ENCODE measurements at places on chromosomes 2 and 18.

- peak; percentile 48 for ATAC-seq
These were observed 123.5 kb upstream of the ZFP36L2 start for GRCh38 chr2:43349904-43350303.

DNA sequence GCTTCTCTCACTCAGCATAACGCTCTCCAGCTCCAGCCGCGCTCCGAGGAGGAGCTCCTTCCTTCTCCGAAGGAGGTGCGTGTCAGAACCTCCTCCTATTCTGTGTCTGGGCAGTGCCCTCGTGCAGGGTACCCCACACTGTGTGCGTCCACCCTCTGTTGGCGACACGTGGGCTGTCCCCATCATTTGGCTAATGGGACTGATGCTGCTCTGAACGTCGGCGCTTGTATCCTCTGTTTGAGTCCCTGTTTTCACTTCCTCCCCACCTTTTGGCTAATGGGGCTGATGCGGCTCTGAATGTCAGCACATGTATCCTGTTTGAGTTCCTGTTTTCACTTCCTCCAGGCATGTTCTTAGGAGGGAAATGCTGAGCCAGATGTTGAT is 22.2 kb downstream of the KCNG2 start:
- 0 out of 3 replicates have a peak, but pooled peaks have one; percentile 9 for ATAC-seq

DNA sequence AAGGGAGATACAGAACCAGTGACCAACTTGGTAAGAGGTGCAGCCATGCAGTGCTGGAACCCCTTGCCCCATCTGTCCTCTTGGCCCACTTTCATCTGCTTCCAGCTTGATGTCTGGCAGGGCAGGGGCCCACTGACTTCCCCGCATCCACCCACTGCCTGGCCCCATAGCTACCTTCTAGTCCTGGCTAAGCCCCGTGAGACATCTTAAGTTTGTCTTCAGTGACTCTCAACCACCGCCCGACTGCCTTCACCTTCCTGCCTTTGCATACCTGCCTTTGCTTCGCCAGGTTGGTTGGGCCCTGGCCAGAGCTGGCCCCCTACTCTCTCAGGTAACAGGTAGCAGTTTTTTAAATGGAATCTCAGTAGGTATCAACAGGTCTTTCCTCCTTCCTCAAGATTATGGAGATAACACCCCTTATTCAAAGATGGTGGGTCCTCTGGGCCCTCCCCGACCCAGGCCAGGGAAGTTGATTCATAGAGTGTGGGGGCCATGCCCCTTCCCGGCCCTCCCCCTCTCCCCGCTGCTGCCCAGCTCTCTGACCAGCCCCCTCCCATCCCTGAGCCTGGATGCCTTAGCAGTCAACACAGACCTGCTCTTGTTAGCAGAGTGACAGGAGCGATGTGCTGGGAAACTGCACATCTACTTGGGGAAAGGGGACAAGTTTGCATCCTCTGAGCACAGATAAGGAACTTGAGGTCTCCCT is 2.8 kb downstream of the ARID5A start:
- no peak for ATAC-seq

- ATAC-seq: peak; percentile 61
These were observed 188.8 kb downstream of the CTIF start for GRCh38 chr18:48727681-48728080.

GRCh38 chr2:127080938-127081755 is 25.8 kb downstream of the BIN1 start:
- ATAC-seq: no peak

DNA sequence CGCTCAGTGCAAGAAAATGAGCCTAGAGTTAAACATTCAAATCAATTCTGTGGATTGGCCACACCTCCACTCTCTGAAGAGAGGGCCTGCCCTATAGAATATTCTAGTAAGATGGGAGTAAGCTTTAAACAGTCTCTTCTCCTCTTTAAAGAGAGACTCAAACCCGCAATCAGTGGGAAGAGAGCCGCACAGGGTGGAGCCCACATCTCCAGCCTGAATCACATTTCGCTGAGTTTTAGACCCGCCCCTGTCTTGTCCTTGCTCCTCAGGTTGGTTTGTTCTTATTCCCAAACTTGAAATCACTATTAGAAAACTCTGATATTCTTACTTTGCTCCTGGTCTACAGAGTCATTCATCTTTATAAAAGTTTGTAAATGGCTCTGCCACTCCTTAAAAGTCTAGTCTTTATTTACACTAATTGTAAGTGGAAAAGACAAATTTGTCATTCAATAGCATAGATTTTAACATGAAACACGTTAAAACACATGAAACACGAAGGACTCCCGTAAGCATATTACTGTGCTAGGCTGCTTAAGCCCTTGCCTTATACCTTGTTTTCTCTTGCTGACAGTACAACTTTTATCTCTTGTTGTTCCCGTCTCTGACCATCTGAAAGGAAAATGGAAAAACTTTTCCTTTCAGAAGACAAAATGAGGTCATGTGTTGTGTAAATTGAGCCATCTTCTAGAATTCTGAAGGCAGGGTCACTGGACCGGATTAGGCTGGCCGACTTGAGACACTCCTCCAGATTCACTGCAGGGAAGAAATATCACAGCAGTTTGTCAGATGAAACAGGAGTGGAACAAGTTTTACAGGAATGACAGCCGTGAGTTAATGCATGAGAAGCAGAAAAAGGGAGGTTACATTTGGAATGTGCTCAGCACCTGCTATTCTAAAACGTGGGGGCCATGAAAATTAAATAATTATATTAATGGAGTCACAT is 5.6 kb downstream of the DSC1 start:
- no peak for ATAC-seq

- ATAC-seq: no peak
These were observed 104.2 kb downstream of the TGIF1 start for GRCh38 chr18:3554091-3554601.

DNA sequence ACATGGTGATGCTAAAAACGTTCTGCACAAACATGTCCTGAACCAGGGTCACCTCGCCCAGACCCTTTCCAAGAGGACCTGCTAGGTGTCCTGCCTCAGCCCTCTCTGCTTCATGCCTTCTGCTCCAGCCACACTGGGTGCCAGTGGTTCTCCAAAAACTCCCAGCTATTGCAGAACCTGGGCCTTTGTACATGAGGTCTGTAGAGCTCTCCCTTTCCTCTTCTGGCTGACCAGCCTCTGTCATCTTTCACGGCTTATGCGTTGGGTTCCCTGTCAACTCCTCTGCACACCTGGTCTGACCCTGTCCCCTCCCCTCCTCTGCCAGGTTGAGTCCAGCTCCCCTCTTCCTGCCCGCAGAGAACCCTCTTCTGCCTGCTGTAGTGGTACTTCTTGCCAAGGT is 35.5 kb upstream of the IGFBP5 start:
- ATAC-seq: no peak

GRCh38 chr2:1251520-1251919 is 161.7 kb upstream of the TPO start:
- ATAC-seq: no peak

GRCh38 chr2:74843899-74844298 is 10.0 kb downstream of the HK2 start:
- peak; percentile 3 for ATAC-seq

DNA sequence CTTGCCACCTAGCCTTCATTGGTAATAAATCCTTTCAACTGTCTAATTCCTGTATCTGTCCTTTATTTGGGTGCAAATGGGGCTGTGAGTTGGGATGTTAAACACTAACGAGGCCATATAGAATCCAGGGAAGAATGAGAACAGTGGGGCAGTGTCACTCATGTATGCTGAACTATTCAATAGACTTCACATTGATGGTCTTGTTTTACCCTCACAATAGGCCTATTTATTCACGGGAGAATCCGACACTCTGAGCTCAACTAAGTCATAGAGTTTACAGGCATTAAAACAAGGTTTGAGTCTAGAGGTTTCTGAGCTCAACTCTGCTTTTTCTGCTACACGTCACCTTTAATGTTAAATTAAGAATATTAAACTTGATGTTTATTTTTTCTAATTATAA is 421.6 kb downstream of the SOX11 start:
- ATAC-seq: no peak

DNA sequence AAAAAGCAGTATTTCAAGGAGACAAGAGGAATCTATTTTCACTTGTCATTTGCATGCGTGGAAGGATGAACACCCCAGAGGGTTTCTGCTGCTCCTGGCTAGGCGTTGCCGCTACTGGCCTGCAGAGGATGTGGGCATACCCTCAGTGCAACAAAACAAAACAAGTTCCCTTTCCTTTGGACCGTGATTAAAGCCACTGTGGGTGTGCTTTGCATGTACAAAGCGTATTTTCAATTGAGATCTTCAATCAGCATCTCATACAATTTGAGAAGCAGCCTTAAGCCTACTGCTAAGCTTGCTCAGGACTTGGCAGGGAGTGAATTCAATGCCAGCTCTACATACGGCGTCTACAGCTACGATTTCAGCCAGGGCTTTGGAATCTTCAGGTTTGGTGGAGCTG is 298.4 kb downstream of the LPIN1 start:
- ATAC-seq: no peak

DNA sequence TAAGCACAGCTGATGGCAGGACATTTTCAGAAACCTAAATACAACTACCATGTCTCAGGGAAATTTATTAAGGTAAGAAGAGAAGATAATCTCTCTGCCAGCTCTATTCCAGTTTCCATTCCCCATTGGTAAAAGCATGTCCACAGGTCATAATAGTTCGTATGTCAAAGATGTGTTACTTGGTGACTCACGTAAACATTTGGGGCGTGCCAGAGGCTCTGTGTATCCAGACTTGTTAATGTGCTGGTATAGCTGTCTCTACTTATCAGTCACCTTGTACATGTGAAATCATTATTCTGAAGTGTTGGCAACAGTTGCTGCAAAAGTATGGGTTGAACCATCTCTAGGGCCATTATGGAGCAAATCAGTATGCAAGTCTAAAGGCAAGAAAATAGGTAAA is 1345.1 kb downstream of the SUCLG1 start:
- no peak for ATAC-seq

DNA sequence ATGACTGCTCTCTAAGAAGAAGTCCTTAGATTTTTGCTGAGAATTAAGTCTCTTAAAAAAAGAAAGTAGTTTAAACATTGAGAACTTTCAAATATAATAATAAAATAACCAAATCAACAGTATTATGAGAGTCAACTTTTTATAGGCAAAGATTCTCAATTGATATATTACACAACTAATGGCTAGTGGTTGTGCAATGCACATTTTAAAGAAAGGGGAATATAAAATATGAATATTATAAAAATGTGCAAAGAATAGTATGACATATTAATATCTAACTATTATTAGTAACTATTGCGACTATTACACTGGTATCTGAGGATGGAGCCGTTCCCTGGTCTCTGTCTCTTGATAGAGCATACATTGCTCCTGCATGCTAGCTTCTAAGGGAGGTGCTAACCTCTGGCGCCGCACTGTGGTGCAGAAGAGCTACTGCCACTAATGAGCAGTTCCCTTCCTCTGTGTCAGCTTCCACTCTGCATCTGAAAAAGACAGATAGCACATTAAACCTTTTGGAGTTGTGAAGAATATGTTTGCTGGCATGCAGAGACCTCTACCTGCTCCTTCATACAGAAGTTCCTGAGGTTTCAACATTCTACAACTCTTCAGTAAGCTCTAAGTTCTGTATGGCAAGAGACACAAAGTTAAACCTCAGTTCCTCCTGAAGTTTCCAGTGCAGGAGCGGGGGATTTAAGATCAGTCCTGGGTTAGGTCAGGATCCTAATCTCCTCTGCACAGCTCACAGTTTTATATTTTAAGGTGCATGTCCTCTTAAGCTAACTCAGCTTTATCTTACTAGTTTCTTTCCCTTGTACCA is 3.5 kb upstream of the SLC9A2 start:
- peak; percentile 99 for ATAC-seq

DNA sequence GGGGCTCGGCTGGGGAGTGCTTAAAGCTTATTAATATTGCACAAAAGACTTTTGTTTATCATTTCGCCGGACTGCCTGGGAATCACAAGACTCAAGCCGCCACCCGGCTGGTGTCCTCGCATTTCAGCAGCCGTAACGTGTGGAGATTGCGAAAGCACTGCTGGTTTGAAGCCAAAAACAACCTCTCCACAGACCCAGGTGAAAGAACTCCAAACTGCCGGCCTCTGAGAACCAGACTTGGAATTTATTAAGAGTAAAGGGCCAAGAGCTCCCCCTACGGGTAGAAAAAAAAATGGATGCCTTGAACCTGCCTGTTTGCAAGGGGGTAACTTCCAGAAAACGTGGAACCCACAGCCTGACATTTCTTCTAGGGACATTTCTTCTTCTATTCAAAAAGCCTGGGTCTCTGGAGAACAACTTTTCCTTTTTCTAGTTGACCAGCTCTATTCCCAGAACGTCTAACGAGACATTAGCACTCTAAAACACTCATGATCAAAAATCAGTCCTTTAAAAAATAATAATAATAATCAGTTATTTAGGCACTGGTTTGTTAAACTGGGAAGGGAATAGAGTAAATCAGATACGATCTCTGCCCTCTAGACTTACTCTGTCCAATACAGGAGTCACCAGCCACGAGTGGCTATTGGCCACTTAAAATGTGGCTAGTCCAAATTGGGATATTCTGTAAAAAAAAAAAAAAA is 216.3 kb downstream of the C1D start:
- ATAC-seq: peak; percentile 88

DNA sequence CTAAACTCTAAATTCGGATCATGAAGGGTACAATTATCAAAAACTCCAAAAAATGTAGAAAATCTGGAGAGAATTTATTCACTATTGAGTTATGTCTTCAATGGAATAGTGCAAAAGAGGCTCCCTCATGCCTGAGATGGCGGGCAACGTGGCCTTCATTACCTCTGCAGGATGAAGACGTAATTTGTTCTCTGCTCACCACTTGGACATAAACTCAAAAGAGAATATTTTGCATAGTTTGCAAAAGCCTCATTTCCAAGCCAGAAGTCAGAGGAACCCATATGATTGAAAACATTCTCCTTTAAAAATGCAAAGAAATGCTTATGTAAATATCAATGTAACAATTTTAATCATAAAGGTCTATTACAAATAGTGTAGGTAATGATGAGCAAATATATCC is 58.7 kb downstream of the SLC25A12 start:
- ATAC-seq: no peak

- ATAC-seq: no peak
These were observed 3.3 kb upstream of the YES1 start for GRCh38 chr18:815353-815752.

- ATAC-seq: no peak
These were observed 337.4 kb upstream of the PIK3C3 start for GRCh38 chr18:41617647-41618046.

GRCh38 chr2:205175831-205176230 is 506.5 kb upstream of the NRP2 start:
- no peak for ATAC-seq

DNA sequence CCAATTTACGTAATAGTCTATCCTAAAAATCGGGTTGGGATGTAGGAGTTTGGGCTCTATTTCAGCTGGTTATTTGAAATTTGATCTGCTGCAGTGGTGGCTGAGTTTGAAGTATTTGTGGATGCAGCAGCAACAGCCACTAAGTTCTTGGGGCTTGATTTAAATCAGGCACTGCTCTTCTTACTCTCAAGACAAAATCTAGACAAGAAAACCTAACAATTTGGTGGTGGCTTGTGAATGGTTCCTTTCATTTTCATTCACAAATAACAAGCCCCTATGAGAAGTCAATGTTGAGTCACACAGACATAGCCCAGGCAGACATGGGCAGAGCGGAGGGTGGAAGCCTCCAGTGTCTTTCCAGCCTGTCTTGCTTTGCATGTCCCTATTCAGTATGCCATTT is 199.3 kb downstream of the LTBP1 start:
- ATAC-seq: peak; percentile 47

Data from SK-N-SH treated with all-trans-retinoic acid at 6 μM for 48 hours (cell line).